Renal cortex interstitium (tissue), 15 donors: ENCODE measurements at places on chromosomes 16 and 17. TPM values are rescaled to one million over a fixed set of nuclear protein-coding genes. Genes with fewer than 3 reads are reported as not detected.

DNA sequence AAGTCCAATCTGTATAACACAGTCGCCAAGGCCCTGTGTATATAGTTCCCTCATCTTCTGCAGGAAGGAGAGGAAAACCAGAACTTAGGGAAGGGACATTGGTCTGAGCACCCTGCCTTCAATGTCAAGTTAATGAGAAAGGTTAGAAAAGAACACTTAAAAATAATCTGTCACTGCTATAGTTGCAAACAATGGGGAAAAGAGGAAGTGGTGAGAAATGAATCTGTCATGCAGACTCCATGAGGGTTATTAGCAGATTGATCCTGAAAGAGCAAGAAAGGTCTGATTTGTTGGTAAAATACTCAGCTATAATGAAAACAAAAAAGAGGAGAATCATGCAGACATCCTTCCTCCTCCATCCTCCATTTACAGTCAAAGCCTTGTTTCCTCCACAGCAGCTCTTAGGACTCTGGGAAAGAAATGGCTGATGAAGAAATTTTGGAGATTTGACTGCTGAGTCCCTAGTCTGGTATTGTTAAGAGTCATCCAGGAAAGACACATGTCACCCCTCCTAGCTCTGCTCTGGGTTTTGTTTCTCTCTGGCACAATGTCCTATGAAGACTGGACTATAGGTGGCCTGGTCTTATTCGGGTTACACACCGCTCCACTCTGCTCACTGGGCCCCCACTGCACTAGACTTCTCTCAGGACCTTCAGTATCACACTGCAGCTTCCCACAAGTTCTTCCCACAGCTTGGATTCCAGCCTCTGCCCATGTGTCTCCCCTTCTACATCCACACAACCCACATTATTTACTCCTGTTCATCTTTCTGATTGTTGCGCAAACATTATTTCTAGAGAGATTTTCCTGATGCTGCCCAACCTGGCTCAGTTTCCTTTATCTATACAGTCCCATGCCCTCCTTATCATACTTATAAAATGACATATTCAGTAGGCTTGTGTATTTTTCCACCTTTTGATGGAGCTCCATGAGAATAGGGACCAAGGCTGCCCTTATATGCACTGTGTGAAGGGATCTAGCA lies 56.5 kb upstream of the XYLT1 start:
- DNase-seq = no peak

- no peak for DNase-seq
Observed at GRCh38 chr17:81683208-81683583, 401 bp downstream of the ARL16 start.

DNA sequence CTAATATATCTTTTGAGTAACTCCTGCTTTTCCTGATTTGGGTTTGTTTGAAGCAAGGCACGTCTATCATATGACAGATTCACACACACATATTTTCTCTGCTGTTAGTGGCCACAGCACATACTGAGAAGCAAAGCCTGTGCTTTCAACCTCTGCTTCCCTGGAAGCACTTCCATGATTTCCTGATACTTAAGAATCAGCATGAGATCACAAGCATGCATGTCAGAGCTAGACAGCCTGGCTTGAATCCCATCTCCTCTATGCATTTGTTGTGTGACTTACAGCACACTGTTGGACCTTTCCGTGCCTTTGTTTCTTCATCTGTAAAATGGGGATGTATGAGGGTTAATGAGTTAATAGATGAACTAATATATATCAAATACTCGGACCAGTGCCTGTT lies 151.1 kb upstream of the NOL11 start:
- DNase-seq = no peak

- no peak for DNase-seq
Observed at GRCh38 chr16:85927959-85928358, 29.0 kb downstream of the IRF8 start.

DNA sequence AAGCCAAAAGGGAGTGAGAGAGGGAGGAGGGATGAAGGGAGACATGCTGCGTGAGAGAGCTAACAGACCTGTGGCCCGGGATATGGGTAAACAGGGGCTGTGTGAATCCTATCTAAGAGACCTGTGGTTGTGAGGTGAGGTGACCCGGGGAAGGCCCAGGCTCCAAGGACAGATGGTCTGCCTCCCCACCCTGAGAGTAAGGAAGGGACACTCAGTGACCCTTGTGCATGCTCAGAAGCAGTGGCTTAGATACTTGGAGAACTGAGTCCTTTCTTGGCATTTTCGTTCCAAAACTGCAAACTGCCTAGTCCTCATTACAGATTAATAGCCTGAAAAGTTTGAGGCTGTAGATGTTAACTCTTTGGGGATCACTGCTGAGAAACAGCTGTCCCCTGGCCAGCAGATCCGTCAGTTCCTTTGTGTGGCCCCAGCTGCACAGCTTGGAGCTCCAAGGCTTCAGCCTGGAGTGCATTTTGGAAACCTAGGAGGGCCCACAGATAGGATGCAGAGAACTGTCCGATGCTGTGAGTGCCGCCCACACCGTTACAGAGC lies 121.6 kb downstream of the SMG6 start:
- DNase-seq = no peak

GRCh38 chr16:50534091-50534490 lies 14.1 kb upstream of the NKD1 start:
- DNase-seq = no peak

GRCh38 chr17:1755252-1755826 lies 6.5 kb upstream of the SERPINF1 start:
- DNase-seq = no peak

- DNase-seq = no peak
Observed at GRCh38 chr16:1054660-1055556, 17.6 kb upstream of the SSTR5 start.

- DNase-seq = no peak
Observed at GRCh38 chr17:4449736-4450135, 16.0 kb downstream of the SPNS3 start.

DNA sequence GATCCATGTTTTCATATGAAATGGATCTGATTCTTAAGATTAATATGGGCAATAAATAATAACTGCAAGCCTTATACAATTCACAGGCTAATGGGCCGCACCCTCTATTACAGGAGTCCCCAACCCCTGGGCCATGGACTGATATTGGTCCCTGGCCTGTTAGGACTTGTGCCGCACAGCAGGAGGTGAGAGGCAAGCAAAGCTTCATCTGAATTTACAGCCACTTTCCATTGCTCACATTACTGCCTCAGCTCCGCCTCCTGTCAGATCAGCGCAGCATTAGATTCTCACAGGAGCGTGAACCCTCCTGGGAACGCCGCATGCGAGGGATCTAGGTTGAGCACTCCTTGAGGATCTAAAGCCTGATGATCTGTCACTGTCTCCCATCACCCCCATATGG lies 26.8 kb downstream of the METTL16 start:
- no peak for DNase-seq

The PGP gene
- polyA plus RNA-seq = 17.1 TPM

The CNTNAP1 gene
- polyA plus RNA-seq = 8.7 TPM

The MMP28 gene
- 1.3 TPM for polyA plus RNA-seq

The CALB2 gene
- 0.68 TPM for polyA plus RNA-seq
